ENCODE measurements at places on chromosomes 1 and 21.
A peak's percentile ranks its signal among the peaks of the same experiment; 100 is the strongest.

- no peak for DNase-seq
Measured at GRCh38 chr21:37263827-37264600, 3.1 kb downstream of the VPS26C start.

- DNase-seq, result no peak
Measured at GRCh38 chr1:110188035-110188618, 22.0 kb upstream of the KCNC4 start.

GRCh38 chr1:13700521-13701270 lies 708 bp downstream of the PRDM2 start:
- no peak for DNase-seq

GRCh38 chr1:116585886-116586285 lies 15.1 kb upstream of the CD58 start:
- DNase-seq, result no peak

GRCh38 chr1:178349801-178350200 lies 147.0 kb downstream of the CLEC20A start:
- no peak for DNase-seq

- DNase-seq, result no peak
Measured at GRCh38 chr21:34935898-34936297, 113.2 kb downstream of the RUNX1 start.

DNA sequence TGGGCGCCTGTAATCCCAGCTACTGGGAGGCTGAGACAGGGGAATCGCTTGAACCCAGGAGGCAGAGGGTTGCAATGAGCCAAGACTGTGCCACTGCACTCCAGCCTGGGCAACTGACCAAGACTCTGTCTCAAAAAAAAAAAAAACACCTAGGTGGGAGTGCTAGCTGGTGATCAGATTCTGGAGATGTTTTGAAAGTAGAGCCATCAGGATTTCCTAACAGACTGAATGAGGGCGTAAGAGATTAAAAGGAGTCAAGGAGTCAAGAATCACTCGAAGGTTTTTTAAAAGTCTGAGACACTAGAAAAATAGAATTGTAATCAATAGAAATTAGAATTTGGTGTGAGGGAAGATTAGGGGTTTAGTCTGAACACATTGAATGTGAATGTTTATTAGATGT lies 73.8 kb downstream of the HSF2BP start:
- DNase-seq, result no peak

DNA sequence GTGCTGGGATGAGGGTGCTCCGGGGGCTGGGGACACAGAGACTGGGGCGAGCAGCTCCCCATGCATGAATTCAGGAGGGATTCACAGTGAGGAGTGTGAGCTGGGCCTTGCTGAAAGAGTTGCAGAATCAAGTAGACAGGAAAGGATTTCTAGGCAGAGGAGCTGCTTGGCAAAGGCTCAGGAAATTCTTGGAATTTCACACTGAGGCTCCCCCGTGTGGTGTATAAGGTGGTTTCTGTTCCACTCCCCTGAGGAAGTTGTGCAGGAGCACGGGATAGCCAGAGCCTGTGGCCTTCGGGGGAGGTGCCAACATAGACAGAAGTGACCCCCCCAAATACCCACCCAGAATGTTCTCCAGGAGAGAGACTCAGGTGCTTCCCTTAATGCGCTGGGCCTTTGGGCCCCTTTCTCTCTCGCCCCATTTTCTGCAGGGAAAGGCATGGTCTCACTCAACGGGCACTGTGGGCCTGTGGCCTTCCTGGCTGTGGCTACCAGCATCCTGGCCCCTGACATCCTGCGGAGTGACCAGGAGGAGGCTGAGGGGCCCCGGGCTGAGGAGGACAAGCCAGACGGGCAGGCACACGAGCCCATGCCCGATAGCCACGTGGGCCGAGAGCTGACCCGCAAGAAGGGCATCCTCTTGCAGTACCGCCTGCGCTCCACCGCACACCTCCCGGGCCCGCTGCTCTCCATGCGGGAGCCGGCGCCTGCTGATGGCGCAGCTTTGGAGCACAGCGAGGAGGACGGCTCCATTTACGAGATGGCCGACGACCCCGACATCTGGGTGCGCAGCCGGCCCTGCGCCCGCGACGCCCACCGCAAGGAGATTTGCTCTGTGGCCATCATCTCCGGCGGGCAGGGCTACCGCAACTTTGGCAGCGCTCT lies 58.5 kb upstream of the ACTL8 start:
- peak; percentile 55 for DNase-seq

All from NT2/D1 (cell line).